ENCODE measurements at places on chromosomes 2 and 18.

DNA sequence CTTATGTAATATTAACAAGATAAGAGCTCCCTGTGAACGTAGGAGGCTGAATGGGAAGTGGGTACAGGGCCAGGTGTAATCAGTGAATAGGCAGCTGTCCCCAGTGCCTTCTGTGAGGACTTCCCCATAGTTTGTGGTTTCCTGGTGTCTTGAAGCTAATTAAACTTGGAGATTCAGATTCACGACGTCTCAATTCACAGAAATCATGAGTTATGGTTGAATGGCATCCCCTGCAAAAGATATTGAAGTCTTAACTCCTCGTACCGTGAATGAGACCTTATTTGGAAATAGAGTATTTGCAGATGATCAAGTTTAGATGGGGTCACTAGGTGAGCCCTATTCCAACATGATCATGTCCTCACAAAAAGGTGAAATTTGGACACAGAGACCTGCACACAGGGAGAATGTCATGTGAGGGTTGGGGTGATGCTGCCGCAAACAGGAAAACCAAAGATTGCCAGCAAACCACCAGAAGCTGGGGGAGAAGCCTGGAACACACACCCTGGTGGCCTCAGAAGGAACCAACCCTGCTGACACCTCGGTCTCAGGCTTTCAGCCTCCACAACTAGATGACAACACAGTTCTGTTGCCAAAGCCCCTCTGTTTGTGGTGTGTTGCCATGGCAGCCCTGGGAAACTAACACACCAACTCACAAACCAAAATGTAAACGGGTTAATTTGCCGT is 13.2 kb downstream of the ARL4C start:
- DNase-seq, result no peak

- DNase-seq, result no peak
Measured at GRCh38 chr2:63003351-63003750, 47.3 kb upstream of the OTX1 start.

DNA sequence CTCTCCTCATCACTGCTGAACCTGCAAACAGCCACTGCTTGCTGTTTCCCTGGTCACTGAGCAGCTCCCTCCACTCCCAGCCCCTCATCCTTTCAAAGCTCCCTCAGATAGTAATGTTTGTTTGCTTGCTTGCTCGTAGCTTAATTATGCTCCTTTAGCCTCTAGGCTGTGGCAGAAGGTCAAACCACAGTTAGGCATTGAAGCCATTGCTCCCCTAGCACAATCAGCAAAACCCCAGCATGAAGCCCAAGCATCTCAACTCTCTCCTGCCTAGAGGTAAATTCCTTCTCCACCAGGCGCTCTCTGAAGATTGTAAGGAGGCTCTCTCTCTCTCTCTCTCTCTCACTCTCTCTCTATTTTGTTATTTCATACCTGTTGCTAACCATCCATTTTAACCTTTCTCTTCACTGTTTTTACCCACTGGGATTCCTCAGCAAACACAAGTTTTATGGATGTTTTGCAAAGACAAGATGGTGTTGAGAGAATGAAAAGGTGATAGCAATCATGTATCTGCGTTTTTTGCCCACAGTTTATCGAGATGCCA is 135.9 kb upstream of the HNRNPA3 start:
- no peak for DNase-seq

DNA sequence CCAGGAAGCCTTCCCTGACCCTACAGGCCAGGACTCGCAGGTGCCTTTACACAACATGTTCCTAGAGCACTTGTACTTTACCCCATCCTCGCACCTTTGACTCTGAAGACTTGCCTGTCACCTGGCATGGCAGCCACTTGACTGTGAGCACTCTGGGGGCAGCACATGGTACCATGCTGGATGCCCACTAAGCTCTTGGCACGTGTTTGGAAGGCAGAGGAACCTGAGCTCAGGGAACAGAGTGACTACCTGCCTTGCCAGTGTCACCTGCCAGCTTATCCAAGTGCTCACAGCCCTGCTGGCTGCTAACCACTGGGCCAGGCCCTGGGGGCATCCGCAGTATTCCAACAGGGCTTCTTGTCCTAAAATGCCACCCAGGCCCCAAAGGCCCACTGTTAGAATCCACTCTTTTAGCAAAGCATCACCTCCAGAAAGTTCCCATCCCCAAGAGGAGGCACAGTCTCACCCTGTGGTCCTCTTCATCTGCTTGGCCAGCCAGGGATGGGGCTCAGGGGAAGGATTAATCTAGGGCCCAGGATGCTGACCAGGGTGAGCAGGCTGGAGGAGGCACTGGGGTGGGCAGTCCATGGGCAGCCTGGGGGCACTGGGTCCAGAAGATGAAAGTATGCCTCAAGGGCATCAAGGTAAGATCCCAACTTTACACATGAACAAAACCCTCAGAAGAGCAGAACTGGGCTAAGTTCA is 57.0 kb downstream of the ZBTB7C start:
- no peak for DNase-seq

DNA sequence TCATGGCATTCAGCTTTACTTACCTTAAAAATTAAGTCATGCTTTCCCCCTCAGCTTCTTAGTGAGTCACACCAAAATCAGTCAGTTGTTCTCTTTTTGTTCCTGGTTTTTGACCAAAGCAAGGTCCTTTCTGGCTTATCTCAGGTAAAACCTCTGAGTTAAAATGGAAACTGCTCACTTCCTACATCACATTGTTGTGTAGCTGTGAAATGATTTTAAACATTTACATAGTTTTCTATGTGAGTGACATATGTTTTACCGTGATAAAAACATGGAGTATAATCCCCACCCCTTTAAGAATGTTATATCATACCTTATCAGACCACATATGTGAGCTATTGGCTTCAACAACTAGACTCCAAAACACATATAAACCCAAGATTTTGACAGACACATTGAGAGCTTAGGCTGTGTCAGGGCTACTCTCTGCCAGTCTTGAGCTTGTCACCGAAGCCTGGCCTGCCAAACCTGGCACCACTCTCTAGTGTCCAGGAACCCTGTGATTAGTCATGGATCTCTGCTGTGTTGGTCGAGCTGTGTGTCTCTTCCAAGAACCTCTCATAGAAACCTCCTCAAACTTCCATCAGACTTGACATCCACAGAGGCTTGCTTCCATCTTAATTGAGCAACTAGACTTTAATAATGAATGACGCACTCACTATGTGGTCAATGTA is 294.5 kb upstream of the FBXO11 start:
- no peak for DNase-seq

DNA sequence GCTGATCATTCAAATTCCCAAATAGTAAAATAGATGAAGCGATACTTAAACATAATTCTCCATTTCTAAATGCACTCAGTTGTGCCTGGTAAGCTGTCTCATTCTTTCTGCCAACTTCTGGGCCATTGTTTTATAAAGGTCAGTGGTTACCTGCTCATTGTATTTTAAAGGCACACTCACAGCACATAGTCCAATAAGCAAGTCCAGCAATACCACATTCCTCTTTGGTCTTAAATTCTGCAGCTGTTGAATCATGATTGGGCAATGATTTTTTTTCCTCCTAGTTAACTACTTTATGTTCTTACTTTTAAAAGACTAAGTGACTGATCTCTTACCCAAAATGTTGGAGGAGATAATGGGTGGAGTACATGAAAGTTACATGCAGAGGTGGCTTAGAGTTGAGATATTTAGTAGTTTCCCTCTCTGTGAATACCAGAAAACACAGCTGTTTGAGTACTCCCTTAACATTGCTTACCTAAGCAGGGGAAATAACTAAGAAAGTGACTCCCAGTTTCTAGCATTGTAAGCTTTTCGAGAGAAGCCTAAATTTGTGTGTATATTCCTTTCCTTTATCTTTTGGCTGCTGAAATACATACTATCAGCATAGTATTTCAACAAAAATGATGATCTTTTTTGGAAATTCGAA is 220.7 kb downstream of the CAMKMT start:
- DNase-seq, result no peak

- no peak for DNase-seq
Measured at GRCh38 chr18:35122586-35123224, 81.5 kb downstream of the MAPRE2 start.

DNA sequence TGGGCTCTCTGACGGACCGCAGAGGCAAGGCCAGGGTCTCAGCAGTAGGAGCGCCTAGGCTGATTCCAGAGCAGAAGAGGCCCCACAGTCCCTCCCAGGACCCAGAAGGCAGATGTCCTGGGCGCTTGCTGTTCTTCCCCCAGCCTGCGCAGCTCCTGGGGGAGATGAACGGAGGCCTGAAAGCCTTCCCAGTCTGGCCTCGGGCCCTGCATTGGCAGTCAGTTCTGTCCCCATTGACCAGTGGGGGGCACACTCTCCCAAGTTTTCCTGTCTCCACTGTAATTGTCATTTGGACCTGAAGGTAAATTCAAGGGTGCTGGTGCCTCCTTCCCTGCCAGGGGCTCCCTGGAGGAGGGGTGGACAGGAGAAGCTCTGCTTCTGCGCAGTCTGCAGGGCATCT is 345.7 kb downstream of the CYP26B1 start:
- DNase-seq, result no peak

GRCh38 chr18:79479116-79479760 is 83.5 kb downstream of the NFATC1 start:
- no peak for DNase-seq

DNA sequence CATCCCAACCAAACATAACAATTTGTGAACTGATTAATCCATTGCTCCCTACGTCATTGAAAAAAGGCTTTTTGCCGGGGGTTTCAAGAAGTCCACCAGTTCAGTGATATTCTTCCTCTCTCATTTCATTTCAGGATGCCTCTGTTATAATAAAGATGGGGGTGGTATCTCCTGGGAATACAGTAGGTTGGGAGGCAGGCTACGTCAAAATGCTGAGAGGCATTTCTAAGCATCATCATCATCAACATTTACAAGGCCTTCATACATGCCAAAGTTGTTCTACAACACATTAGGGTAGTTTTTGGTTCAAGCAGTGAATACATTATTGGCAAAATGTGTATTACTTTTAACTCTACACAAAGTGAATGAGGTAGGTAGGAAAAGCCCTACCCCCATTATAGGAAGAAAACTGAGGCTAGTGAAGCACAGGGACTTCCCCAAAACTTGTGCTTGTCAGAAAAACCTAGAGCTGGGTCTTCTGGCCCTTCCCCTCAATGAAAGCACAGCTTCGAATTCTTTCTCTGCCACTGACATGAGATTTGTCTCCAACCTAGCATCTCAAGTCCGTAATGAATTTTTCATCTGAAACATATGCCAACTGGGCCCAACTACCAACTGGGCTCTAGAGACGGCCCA is 11.3 kb downstream of the OSR1 start:
- no peak for DNase-seq

DNA sequence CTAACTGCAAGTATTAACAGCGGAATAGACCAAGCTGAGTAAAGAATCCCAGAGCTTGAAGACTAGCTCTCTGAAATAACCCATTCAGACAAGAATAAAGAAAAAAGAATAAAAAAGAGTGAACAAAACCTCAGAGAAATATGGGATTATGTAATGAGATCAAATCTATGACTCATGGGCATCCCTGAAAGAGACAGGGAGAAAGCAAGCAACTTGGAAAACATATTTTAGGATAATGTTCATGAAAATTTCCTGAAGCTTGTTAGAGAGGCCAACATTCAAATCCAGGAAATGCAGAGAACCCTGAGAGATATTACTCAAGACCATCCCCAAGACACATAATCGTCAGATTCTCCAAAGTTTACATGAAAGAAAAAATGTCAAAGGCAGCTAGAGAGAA is 17.3 kb downstream of the PFN4 start:
- no peak for DNase-seq

GRCh38 chr2:121078899-121079298 is 206.1 kb downstream of the TFCP2L1 start:
- no peak for DNase-seq
